ENCODE measurements at places on chromosomes 6 and 20.
A peak's percentile ranks its signal among the peaks of the same experiment; 100 is the strongest.

DNA sequence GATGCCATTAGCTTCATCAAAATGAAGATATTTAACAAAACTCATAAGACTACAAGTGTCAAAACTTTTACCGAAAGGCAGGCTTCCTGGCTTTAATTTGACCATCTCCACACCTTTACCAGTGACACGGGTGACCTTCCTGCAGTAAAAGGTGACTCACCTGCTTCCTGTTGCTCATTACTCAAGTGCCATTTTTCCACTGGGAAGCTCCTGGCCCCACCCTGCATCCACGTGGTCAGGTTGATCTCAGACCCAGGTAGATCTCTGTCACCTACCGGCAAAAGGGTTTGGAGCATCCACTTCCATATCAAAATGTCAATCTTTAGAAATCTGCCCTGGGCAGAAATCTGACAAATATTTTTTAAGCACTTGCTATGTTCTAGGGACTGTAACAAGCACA is 31.9 kb upstream of the CDH4 start:
- no peak for DNase-seq

DNA sequence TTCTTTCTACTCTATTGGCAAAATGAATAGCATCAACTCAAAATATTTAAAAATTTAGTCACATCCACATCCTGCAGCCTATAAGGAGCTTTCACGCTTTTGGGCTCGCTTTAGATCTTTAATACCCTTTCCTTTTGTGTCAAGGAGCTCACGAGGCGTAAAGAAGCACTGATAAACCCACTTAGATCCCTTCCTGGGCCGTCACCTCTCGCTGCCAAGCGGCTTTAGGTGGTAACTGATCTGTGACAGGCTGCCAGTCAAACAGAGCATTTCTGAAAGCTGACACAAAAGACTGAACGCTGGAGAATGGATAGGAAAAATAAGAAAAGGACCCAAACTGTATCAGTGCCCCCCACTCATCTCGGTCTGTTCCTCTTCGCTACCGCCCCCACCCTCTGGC is 385.7 kb upstream of the MMS22L start:
- DNase-seq: no peak

- no peak for DNase-seq
Observed at GRCh38 chr20:10637031-10637559, 36.7 kb downstream of the JAG1 start.

DNA sequence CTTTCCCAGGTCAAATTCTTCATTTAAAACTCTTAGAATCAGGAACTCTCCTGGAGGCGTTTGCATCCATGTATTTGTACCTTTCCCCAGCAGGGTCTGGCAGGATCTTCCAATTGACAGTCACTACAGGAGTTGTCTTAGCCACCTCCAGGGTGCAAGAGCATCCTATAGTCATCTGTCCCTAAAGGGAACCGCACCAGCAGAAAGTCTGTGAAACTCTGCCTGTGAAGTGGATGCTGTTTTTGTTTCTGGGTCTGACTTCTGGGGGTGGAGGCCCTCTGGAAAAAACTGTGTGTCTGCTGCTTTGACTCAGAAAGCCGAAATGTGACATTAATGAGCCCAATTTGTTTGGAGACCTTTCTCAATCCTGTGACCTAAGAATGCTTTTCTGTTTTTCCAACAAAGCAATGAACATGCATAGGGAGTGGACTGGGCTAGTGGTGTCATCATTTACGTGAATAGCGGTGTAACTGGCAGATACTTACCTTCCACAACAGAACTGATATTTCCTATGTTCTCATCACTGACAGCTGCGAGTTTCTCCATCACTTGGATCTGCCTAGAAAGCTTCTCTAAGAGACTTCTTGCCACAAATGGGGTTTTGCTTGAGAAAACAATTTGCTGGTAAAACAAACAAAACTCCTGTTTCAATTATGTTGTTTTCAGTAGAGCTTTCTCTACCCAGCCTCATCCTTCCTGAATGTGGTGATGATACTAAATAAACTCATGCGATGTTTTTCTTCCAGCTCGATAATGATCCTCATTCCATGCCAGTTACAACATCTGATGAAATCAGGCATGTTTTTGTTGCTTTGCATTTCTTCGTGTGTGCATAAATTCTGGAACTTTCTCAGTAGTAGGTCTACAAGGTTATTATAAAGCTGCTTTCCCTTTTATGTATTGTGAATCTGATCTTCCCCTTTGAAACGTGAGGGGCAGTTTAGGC is 33.3 kb upstream of the ARMH2 start:
- DNase-seq: no peak

GRCh38 chr20:46307139-46307998 is 929 bp downstream of the CDH22 start:
- peak; percentile 68 for DNase-seq

DNA sequence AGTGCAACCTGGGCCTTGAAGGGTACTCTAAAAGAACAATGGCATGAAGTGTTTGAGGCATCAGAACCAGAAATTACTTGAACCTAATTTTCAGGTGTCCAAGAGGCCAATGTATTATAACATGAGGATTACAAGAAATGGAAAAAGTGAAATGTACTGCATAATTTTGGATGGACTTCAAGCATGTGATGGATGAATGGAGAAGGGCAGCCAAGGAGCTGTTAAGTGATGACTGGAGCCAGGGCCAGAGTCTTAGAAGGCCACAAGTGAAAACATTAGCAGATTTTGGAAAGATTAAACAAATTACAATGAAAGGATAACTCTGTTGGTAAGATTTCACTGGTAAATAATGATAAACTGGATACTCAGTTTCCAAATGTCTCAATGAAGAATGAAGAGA is 738.2 kb downstream of the CD109 start:
- DNase-seq: no peak

GRCh38 chr6:168075787-168076202 is 3.2 kb downstream of the FRMD1 start:
- no peak for DNase-seq

- no peak for DNase-seq
Observed at GRCh38 chr6:162046324-162046723, 681.2 kb downstream of the PRKN start.

GRCh38 chr20:7420345-7420744 is 519.9 kb downstream of the HAO1 start:
- DNase-seq: no peak

DNA sequence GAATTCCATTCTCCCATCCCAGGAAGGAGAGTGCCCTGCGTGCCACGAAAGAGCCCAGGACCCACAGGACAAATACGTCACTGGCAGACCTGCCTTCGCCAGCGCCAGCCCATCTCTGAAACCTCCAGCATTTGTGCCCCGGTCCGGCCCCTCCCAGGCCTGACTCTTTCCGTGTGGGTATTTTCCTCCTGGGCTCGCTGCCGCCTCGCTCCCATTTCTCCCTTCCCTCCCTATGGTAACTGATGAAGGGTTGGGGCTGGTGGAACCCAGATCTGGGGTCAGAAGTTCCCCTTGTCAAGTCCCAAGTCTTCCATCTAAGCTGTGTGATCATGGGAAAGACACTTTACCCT is 208.5 kb downstream of the LRFN2 start:
- DNase-seq: no peak

DNA sequence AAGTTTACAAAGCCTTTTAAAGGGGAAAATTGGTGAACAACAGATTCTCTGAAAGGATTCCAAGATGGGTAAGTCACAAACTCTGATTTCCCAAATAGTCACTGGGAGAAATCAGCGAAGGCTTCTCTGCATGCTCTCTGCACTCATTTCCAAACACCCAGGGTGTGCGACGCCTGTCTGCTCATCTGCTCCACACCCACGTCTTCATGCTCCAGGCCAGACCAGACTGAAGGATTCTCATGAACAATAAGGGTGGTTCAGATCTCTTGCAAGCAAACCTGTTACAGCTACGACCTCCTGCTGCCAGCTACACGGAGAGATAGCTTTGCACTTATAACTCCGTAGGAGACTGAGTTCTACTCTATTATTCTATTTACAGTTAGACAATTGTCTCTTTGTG is 1.4 kb downstream of the MC3R start:
- no peak for DNase-seq

DNA sequence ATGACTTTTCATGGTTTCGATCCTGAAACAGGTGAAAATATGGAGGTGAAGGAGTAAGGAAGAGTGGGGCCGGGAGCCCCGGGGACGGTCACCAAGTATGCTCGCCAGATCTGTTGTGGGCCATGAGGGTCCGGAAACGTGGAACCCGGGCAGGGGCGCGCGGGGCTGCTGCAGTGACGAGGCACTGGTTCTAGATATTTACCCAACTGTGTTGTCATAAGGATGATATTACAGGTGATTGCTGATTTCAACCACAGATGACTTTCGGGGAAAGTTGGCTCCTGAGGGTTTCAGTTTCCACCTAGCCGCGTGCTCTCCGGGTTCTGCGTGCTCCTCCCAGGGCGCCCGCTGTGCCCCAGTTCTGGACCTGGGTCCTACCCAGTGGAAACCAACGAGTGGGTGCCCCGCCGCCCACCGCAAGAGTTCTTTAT is 12.2 kb downstream of the RAET1G start:
- no peak for DNase-seq

GRCh38 chr6:94953867-94954631 is 623.3 kb upstream of the MANEA start:
- DNase-seq: no peak

DNA sequence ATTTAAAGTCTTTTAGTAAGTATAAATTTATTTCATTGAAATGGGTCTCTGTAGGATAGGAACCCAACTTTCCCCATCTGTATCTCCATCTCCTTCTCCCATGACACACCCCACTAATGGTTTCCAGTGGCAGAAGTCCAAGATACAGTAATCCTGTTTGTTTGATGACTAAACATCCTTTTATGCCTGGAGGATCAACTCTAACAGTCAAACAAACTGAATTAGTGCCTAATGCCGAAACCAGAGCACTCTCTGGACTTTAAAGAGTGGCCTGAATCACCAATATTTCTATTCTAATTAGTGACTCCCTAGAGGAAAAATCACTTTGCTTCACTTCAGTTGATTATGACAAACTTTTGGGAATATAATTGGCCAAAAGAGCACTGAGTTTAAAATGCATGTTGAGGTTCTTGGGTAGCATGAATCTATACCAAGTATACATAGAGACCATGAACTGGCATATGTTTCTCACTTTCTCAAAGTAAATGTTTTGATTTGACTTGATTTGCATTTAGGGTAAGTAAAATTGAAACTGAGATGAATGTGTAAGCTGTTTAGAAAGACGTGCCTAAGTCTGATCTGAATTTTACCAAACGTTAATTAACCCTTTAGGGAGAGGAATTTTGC is 776.4 kb upstream of the NRSN1 start:
- no peak for DNase-seq

DNA sequence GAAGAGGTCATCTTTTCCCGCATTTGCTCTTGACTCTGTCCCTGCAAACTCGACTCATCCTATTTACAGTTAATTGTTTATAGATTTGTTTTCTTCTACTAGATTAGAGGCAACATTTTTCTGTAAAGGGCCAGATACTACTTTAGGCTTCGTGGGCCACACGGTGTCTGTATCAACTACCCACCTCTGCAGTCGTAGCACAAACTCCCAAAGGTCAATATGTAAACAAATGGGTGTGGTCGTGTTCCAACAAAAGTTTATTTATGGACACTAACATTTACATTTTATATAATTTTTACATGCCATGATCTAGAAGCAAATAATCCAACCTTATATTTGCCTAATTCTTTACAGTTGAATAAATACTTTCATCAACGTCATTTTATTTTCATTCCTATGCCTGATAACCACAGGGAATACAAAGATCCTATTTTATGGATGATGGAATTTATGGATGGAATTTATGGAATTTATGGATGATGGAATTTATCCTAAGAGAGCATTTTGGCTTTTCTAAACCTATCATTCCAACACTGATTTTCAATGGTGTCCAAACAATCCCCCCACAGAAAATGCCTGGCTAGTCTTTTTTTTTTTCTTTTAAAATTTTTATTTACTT is 232.8 kb downstream of the MYLK4 start:
- no peak for DNase-seq

DNA sequence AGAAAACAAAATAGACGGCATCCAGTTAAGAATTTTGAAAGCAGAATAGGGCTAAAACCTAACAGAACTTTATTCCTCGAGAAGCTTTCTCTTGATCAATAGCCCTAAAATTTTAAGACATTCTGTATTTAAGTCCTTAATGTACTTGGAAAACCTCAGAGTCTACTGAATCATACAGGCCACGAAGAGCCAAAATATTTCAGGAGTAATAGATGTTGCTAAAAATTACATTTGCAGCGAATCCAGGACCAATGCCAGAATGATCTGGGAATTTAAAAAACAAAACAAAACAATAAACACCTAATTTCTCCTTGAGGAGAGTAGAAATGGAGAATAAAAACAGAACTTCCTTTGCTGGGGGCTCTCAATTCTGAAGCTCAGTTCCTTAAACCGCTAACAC is 23.3 kb downstream of the ATXN1 start:
- no peak for DNase-seq

GRCh38 chr6:13688692-13689196 is 22.9 kb downstream of the RANBP9 start:
- DNase-seq: no peak

DNA sequence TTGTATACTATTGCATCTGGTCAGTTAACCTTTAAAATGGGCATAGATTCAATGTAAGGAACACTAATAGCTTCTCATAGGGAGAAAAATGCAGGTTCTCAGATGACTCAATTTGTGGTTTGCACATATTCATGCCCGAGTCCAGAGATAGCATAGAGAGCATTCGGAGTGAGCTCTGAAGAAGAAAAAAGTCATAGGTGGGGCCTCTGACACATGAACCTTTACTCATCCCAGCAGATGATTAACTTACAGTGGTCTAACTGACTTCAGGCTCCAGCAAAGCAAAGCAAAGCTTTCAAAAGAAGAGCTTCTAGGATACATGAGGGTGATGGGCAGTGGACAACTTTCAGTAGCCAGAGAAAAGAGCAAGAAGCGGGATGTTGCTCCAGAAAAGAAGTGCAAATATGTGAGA is 55.3 kb upstream of the BTN3A2 start:
- no peak for DNase-seq

GRCh38 chr6:2684103-2684749 is 66.5 kb downstream of the MYLK4 start:
- no peak for DNase-seq

DNA sequence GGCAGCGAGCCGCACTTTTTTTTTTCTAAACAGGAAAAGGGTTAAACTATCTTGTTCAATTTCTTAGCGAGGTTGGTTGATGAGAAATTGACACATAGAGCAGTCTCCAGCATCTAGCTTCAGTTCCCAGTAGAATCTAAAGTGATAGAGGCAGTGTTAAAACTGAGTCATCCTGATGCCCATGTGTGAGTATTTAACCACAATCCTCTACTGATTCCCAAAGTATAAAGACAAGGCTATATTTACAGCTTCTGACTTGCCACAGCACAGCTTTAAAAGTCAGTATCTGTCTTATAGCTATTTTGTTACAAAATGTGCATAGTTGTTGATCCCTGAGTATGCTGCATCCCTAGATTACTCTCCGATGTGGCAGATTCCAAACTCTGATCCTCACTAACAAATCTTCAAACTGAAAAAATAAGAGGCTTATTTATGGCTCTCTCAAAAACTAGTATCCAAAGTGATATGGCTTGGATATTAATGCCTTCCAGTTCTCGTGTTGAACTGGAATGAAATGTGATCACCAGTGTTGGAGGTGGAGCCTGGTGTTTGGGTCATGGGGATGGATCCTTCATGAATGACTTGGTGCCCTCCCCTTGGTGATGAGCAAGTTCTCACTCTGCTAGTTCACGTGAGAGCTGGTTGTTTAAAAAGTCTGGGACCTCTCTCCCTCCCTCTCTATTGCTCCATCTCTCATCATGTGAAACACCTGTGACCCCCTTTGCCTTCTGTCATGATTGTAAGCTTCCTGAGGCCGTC is 13.1 kb upstream of the POPDC3 start:
- DNase-seq: no peak

Data from mesothelial cell of epicardium (in vitro differentiated cells).